ENCODE measurements at places on chromosomes 1 and 21. TPM values are rescaled to one million over a fixed set of nuclear protein-coding genes. Genes with fewer than 3 reads are reported as not detected.

DNA sequence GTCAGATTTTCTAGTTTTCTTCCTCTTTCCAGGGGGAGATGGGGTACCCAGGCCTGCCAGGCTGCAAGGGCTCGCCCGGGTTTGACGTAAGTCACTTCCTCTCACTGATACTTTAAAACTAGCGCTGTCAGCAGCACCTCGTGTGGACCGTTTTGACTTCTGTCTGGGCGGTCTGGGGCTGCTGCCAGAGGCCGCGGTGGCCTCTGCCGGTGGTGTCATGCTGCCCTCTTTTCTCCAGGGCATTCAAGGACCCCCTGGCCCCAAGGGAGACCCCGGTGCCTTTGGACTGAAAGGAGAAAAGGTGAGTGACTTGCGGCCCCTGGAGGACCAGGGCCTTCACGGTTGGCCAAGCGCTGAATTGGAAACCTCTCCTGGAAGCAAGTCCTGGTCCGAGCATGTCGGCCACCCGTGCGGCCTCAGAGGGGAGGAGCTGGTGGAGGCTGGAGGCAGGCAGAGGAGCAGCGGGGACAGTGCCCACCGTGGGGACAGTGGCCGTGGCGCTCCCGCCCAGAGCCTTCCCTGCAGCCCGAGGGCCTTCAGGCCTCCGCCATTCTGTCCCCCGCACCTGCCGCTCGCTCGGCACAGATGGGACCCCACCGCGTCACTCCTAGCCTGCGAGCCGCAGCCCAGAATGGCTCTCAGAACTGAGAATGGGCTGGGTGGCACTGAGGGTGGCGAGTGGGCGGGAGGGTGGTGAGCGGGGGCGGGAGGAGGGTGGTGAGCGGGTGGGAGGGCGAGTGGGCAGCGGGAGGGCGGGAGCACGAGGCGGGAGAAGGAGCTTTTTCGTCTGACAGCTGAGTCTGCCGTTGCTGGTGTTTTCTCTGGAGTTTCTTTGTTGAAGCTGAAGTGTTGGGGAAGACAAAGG is 9.4 kb downstream of the COL6A1 start:
- DNase-seq, result no peak

DNA sequence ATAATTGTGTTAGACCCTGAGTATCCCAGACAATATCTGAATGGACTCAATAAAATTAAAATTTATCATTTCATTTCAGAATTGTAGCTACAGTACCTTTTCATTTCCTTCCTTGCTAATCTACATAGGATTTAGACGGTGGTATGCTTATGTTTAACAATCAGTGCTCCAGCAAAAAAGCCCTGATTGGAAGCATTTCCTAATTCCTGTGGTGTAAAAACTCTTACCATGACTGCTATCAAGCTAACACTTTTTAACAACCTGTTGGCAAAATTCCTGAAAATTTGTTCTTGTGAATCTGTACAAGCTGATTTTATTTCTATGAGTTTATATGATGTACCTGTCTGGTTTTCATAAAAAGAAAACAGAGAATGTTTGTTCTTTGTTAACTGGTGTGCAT is 5.2 kb upstream of the FNBP1L start:
- no peak for DNase-seq

DNA sequence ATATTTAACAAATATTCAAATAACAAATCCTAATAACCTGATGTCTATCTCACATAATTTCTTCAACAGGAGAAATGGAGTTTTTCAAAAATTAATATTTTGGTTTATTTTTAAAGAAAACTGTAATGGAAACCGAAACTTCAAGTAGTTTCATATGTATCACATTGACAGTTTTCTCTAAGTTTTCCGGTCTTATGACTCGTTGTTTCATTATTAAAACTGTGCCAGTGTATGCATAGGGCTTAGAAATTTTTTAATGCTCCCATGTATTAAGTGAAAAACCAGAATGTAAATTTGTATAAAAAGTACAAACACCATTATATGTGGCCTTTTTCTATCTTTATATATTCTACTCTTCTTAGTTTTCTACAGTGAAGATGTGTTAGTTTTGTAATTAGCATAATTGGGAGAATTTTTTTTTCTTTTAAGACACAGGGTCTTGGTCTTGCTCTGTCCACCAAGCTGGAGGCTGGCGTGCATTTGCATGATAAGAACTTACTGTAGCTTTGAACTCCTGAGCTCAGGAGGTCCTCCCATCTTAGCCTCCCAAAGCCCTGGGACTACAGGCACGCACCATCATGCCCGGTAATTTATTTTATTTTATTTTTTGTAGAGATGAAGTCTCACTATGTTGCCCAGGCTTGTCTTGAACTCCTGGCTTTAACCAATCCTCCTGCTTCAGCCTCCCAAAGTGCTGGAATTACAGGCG is 43.9 kb upstream of the SAMSN1 start:
- DNase-seq, result no peak

GRCh38 chr1:27403065-27403726 is 10.8 kb downstream of the GPR3 start:
- DNase-seq, result peak; percentile 83

DNA sequence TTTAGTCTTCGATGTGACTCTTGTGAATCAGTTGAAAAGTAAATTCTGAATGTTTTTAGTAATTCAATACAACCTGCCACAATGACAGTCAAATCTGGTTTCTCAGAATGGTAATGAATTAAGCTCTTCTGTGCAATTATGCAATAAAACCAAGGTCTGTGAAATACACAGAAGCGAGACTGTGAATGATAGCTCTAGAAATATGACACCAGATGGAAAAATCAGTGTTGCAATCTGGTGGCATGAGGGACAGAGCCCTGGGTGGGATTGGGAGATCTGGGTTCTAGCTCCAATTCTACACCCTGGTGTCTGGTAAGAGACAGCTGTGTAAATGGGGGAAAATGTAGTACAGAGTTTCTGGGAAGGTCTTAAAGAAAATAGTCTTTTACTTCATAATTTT is 586.4 kb upstream of the ZRANB2 start:
- no peak for DNase-seq

- DNase-seq, result no peak
These were observed 96.6 kb upstream of the B3GALT2 start for GRCh38 chr1:193283016-193283415.

- DNase-seq, result no peak
These were observed 27.0 kb downstream of the MIXL1 start for GRCh38 chr1:226250511-226250910.

The KRTAP19-3 gene
- total RNA-seq, result not detected

The MPZ gene
- 1.5 TPM for total RNA-seq
